ENCODE measurements at places on chromosomes 3 and 15. TPM values are rescaled to one million over a fixed set of nuclear protein-coding genes. Genes with fewer than 3 reads are reported as not detected.

GRCh38 chr15:62275831-62276230, 110.7 kb upstream of the C2CD4B start:
- no peak for DNase-seq

DNA sequence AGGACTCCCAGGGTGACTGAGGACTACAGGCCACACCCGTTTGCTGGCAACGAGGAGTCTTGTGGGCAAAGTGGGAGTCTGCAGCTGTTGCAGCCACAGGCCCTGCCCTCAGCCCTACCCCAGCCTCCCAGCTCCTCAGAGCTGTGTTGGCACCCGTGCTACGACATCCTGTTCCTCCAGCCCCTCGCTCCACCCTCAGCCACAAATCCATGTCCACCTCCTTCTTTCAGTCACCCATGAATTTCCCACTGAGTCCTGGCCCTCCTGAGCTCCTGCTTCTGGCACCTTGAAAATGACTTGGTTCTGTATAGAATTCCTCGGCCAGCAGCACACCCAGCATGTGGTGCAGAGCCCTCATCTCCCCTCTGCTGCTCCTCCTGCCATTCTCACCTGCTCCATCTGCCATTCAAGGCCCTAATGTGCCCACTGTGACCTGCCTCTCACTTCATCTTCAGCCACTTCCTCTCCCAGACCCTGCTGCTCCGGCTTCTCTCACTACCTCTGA, 20.9 kb upstream of the VILL start:
- DNase-seq = peak; percentile 99

FSIP1 gene
- total RNA-seq = 0.37 TPM

GRCh38 chr15:36403351-36403750, 176.1 kb upstream of the CDIN1 start:
- no peak for DNase-seq

CCR8 gene
- total RNA-seq = not detected
